PC-3 (cell line): ENCODE measurements at places on chromosomes 12 and 14. TPM values are rescaled to one million over a fixed set of nuclear protein-coding genes. Genes with fewer than 3 reads are reported as not detected.

TAS2R10 gene
- 0.44 and 0.58 TPM in 2 replicates for total RNA-seq

NRL gene
- 1.5 and 1.7 TPM in 2 replicates for total RNA-seq

KRT6C gene
- total RNA-seq: not detected in 2 replicates

CMKLR1 gene
- not detected in 2 replicates for total RNA-seq

DNAAF2 gene
- total RNA-seq: 23.2 and 31.3 TPM in 2 replicates

FGF6 gene
- total RNA-seq: not detected in 2 replicates

ACOT6 gene
- not detected in 2 replicates for total RNA-seq

IL22 gene
- total RNA-seq: not detected in 2 replicates

GYS2 gene
- total RNA-seq: not detected in 2 replicates

CNTN1 gene
- total RNA-seq: not detected in 2 replicates

GPR137C gene
- 0.63 and 0.91 TPM in 2 replicates for total RNA-seq

KRT6B gene
- 7.7 and 8.5 TPM in 2 replicates for total RNA-seq

DNA sequence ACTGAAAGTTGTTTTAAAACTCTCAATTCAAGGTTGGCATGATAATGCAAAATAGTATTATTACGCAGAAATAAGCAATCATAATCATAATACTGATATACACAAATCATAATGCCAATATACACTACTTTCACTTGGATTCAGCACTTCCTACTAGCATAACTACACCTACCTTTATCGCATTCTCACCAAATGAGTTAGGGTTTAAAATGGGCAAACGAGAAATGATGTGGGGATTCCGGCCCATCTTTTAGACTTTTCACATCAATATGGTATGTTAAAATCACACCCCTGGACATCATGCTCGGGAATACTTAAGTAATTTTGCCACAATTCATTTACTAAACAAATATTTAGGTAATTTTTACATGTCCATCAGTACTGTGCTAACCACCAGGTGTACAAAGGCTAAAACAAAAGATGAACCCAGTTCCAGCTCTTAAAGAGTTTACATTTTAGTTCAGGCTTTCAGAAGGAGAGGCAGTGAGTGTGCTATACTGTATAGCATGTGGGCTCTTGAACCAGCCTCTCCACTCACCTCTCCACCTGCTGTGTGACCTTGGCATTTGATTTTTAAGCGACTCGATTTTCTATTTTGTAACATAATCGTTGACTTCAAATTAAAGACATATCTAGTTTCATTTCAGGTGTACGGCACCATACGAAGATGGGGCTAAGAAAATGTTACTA, 1.1 kb upstream of the USP15 start:
- DNase-seq: peak; percentile 6

- no peak for DNase-seq
Observed at GRCh38 chr12:113852264-113852663, 113.9 kb downstream of the RBM19 start.

GRCh38 chr14:75554482-75554881, 23.9 kb upstream of the FLVCR2 start:
- DNase-seq: peak; percentile 91

DNA sequence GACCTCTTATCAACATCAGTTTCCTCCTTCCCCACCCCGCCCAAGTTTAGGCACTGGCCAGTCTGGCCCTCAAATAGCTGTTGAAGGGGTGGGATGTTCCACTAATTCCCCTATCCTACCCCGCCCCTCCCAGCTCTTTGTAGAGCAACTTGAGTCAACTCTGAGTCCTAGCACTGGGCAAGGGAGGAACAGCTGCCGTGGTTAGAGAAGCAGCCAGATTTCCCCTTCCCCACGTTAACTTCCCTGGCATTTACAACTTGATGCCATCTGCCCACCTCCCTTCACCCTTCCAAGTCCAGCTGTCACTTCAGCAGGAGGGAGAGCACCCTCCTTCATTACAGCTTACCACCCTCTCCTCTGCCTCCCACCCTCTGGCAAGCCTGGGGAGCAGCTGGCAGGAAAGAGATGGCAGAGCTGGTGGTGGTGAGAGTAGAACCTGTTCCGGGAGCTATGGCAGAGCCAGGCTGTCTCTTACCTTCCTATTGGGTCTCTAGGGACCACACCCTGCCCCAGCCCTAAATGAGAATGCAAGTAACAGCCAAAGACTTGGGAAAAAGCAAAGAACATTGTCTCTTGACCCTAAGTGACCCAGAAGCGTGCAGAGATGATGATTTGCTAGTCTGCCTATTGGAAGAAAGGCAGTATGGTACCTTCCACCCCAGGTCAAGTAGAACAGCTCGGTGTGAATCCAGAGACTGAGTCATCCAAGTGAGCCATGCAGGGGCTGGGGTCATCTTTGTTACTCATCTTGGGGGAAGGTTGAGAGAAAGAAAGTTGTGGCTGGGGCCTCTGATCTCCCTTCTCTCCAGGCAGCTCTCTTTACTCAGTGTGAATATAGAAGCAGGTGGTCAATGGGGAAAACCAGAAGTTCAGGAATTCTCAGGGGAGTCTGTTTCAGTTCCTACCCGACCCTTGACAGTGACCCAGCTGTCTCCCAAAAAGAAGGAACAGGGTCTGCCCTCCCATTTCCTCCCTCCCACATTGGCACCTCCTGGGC, 1.5 kb downstream of the BLOC1S1 start:
- peak; percentile 82 for DNase-seq

DNA sequence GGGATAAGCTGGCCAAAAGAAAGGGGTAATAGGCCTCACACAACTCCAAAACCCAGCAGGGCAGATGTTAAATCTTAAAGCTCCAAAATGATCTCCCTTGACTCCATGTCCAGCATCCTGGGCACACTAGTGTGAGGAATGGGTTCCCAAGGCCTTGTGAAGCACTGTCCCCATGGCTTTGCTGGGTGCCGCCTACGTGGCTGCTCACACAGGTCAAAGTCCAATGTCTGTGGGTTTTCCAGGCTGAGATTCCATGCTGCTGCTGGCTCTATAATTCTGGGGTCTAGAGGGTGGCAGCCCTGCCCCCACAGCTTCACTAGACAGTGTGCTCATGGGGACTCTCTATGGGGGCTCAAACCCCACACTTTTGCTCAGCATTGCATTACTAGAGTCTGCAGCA, 145.3 kb upstream of the GRIN2B start:
- DNase-seq: no peak

- DNase-seq: no peak
Observed at GRCh38 chr14:28436821-28437220, 329.8 kb upstream of the FOXG1 start.

DNA sequence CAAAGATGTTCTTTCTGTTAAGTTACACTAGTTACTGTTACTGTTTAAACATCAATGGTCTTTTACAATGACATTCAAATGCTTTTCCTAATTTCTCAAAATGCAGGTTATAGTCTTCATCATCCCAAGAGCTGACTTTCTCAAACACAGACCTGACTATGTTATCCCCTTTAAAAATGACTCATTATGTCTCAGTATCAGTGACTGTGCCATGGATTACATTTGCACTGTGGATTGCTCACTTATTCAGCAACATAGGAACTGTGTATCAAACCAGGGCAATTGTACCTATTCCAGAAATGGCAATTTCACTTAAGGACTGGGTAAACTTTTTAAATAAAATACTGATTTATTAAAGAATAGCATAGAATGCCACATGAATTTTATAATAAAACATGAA, 630.2 kb upstream of the NOVA1 start:
- DNase-seq: peak; percentile 43

DNA sequence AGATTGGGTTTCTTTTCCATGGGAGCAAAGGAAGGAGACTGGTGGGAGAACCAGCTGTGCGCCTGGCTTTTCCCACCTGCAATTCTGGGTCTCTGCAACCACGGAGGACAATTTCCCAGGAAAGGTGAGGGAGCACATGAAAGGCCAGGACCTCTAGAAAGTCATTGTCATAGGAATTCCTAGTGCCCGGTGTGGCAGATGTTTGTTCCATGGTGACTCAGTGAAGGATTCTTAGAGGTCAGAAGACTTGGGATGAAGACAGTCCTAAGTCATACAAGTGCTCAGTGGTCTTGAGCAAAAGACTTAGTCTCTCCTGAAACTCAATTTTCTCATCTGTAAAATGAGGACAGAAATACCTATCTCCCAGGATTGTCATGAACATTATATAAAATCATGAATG, 51.3 kb downstream of the KCNA5 start:
- DNase-seq: no peak

DNA sequence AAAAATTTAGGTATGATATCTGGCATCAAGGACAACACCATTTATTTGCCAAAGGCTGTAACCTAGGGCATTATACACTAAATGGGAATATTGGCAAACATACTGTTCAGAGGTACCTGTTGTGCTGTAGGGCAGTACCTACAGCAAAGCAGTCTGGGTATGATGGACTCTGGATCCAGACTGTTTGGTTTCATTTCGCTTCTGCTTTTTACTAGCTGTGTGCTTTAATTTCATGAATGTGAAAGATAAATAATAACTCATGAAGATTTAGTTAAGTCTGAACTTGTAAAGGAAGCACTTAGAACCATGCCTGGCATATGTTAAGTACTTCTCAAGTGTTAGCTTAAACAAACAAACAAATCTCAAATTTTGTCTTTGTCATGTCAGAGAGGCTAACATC, 17.7 kb upstream of the SLC38A2 start:
- DNase-seq: no peak

DNA sequence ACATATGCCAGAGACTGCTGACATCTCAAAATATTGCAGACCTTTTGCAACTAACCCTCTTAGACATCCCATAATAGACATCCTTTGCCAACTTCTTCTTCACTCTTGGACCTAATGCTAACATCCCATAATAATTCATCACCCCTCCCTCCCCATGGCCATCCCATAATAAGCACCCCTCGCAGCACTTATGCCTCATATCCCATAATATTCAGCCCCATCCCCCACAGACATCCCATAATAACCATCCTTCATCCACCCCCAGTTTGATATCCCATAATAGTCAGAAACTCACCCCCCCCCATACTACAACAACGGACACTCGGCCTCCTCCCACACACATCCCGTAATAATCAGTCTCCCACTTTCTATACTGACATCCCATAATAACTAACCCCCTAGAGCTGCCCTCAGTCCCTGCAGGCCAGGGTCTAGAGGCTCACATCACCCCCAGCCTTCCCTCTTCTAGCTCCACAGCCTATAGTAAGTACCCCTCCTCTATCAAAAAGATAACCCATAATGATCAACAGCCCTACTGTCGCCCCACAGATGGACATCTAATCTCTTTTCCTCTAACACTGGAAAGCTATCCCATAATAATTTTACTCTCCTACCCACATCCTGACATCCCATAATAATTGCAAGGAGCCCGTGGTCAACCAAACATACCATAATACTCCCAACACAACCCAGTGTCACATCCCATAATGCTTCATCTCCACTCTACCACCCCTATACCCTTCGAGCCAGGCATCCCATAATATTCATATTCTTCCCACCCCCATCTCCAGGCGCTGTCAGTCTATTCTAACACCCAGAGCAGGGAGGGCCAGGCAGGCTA, 792 bp upstream of the CHD4 start:
- peak; percentile 78 for DNase-seq

DNA sequence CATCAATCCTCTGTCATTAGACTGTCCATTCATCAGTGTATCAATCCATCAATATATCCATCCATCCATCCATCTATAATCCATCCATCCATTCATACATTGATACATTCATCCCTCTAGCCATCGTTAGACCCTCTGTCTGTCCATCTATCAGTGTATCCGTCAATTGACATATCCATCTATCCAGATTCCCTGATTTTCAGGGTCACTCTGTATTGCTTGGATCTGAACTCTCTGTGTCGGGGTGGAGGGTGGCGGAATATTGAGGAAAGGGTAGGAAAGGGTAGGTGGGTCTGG, 17.1 kb downstream of the SDSL start:
- no peak for DNase-seq

DNA sequence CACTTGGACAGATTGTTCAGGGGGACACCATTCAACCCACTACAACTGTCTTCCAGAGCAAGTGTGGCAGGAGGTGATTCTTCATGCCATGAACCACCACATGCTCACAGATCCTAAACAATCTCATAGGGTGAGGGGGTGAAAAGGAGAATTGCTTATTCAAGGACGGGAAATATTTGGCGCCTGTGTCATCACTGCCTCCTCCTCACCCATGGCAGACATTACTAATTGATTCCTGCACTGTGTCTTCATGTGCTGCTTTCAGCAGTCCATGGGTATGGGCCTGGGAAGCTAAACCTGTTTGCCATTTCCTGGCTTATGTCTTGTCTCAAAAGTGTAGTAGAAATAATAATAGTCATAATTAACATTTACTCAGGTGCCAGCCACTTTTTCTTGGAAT, 31.3 kb downstream of the MMAB start:
- DNase-seq: peak; percentile 55

GRCh38 chr12:120498870-120499515, 3.1 kb downstream of the DYNLL1 start:
- DNase-seq: no peak

GRCh38 chr12:119614705-119615104, 21.1 kb downstream of the TMEM233 start:
- DNase-seq: peak; percentile 59

GRCh38 chr12:32983332-32983731, 86.8 kb upstream of the PKP2 start:
- no peak for DNase-seq

- no peak for DNase-seq
Observed at GRCh38 chr12:49542592-49543160, 3.8 kb downstream of the KCNH3 start.

- no peak for DNase-seq
Observed at GRCh38 chr14:68877993-68878575, 85.2 kb upstream of the ZFP36L1 start.

- DNase-seq: no peak
Observed at GRCh38 chr12:10590966-10591365, 22.4 kb downstream of the MAGOHB start.

DNA sequence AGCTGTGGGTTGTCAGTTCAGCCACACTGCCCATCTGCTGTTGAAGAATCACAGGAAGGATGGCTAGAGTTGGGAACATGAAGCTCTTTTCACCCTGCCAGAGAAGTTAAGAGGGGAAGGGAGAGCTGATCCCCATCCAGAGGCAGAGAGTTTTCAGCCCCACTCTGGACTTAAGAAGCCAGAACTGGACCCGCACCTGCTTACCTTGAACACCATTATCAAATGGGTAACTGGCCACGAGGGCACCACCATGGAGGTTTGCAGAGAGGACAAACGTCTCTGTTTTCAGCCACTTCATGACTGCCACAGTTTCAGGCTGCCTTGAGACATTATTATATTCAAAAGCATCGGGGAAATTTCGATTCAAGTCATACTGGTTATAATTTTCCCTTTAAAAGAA, 62.0 kb downstream of the MDM2 start:
- DNase-seq: no peak
